ENCODE measurements at places on chromosomes 16 and 17.

DNA sequence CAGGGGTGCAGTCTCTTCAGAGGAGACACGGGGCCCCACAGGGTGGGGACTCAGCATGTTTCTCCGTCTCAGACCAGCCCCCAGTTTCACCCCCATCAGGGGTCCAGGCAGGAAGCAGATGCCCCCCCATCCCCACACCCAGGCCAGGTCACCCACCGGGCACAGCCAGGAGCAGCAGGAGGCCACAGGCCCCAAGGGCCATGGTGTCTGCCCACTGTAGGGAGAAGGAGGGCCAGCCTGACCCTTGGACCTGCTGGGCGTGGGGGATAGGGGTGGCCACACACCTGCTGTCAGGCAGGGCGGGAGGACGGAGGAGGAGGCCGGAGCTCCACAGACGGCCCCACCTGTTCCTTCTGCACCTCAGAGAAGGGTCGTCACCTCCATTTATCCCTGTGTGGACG lies at the start of gene TPSG1:
TPSG1 (minus strand) TSS at position 218 of the 401 bp plus-strand sequence; CDS start at position 202, 16 bp downstream.
- no peak for DNase-seq

GRCh38 chr17:35129973-35130351 lies 8.5 kb downstream of the FNDC8 start:
- no peak for DNase-seq

DNA sequence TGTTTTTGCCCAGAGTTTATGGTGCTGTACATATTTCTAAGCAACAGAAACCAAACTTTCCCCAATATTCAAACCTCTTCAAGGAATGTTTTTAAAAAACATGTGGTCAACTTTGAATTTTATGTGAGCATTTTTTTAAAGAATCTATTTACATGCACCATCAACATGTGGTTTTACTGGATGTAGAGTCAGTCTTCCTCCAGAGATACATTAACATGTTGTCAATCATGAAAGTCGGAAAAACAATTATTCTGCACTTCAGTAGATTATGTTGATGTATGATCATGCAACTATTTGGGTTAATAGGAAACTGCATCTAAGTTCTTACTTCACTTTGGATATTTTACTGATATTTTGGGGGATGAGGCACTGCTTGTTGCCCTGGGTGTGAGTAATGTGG lies 208.6 kb downstream of the FOXL1 start:
- no peak for DNase-seq

- no peak for DNase-seq
Observed at GRCh38 chr17:80337195-80337895, 76.7 kb downstream of the RNF213 start.

DNA sequence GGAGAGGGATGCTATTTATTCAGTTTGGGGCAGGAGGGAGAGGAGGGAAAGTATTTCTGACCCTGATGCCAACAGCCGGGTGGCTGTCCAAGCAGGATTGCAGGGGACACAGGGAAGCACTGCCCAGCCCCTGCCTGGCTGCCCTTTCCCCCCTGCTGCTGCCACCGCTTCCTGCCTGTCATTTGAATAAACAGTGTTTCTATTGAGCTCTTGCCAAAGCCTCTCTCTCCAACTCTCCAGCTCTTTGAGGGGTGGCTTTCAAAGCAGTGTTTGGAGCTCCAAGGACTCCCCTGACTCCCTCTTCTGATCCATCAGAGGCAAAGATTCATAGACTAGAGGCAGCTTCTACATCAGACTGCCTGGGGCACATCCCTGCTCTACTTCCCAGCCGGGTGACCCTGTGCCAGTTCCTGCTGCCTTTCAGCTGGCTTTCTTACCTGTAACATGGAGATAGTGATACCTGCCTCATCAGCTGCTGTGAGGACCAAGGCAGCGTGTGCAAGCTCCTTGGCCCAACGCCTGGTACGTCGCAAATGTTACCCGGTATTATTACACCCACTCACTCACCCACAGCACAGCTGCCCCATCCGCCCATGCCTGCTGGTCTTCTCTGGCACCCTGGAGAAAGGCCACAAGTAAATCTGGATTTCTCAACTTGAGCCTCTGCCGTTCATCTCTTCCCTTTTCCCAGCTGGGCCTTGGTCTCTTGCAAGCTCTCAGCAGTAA lies 9.5 kb downstream of the PROCA1 start:
- DNase-seq = no peak

- DNase-seq = peak; percentile 60
Observed at GRCh38 chr17:17141860-17142552, 64.1 kb downstream of the PLD6 start.

DNA sequence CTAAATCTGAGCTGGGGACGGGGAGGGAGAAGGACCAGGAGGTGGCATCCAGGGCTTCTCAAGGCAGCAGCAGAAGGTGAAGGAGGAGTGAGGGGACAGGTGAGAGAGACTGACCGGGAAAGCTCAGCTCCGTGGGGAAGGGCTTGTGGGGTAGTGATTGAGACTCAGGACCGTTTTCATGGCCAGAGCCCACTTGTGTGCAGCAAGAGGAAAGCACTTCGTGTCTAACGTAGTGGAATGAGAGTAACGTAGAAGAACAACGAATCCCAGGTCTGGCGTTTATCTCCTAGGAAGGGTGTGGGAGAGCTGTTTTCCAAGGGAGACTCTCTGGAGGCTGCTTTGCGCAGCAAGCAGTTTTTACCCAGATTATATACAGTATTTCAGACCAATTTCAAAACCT lies 1.3 kb upstream of the CDH3 start:
- no peak for DNase-seq

GRCh38 chr17:4708436-4708835 lies 2.0 kb upstream of the ARRB2 start:
- DNase-seq = peak; percentile 44

GRCh38 chr17:77734371-77735080 lies 224.0 kb upstream of the TNRC6C start:
- DNase-seq = no peak

DNA sequence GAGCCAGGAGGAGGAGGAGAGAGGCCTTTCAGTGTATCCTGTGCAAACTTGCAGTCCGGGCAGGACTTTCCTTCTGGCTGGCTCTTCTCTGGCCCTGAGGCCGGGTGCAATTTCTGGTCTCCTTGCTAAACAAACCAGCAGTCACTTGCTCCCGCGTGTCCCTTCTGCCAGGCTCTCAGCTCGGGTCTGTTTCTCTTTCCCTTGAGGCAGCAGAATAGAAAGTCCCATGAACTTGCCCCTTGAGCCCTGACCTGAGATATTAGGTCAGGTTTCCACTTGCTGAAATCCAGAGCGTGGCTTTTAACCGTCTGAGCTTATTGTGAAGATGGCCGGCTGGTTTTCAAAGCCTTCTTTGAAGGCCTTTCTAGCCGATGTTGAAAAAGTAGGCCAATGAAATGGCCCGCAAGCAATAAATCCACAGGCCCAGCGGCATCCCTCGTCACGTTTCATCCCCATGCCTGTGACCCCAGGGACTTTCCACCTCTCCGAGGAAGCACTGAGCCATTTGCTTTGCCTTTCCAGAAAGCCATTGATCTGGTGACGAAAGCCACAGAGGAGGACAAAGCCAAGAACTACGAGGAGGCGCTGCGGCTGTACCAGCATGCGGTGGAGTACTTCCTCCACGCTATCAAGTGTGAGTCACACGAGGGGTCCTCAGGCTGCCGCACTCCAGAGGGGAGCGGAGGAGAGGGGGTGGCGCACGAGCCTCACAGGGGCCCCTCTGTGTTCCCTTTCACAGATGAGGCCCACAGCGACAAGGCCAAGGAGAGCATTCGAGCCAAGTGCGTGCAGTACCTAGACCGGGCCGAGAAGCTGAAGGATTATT lies 4.5 kb downstream of the VPS4A start:
- no peak for DNase-seq

DNA sequence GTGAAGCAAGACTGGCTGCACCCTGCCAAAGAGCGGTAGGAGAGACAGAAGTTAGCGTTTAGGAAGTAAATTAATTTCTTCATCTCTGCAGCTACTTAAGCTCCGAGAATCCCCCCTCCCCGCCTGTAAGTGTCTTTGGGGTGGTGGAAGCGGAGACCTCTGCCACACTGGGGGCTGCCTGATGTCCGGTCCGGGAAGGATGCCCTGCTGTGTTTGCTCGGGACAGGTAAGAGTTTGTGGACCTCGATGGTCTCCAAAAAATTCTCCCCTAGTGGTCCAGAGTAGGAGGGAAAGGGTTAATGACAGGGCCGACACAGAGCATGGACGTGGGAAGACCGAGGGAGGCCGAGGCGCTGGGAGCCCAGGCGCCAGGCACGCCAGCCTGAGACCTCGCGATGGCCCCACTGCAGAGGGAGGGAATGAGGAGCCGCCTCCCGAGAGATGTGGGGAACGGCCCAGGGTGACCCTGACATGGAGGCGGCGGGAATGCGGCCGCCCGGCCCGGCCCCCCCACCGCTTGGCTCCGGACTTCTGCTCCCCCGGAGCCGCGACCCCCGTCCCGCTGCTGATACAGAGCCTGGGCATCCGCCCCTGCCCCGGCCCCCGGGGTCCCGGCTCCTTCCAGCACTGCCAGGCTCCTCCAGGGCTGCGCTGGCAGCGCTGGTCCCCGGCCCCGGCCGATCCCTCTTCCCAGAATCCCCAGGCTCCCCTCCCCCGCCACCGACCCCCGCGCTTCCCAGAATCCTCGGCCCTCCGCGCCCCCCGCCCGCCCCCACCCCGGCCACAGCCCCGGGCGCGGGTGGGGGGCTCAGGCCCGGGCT lies 680 bp downstream of the ZNF629 start:
- DNase-seq = no peak

DNA sequence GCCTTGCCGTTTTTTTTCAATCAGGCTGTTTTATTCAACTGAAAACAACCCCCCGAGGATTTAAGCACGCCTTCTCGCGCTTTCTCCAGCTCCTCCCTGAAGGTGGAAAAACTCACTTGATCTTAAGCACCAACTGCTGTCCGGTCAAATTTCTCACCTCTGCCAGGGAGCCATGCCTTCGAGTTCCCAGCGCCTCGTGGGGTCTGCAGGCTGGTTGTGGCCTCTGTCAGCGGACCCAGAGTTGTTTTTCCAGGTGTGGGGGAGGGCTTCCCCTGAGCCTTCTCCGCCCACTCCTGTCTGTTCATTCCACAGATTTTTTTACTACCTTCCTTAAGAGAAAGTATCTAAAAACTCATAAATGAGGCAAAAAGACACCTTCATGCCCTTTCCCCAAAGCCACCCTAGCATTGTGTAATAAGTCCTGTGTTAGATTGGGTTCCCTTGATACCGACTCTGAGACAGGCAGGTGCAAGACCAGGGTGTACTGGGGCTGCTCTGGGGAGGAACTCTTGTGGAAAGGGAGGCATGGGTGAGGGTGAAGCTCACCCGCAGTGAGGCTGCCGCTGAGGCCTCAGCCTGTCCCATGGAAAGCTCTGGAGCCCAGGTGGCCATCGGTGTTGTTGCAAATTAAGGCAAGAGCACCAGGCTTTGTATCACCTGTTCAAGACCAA lies 101.6 kb downstream of the AXIN2 start:
- DNase-seq = no peak

DNA sequence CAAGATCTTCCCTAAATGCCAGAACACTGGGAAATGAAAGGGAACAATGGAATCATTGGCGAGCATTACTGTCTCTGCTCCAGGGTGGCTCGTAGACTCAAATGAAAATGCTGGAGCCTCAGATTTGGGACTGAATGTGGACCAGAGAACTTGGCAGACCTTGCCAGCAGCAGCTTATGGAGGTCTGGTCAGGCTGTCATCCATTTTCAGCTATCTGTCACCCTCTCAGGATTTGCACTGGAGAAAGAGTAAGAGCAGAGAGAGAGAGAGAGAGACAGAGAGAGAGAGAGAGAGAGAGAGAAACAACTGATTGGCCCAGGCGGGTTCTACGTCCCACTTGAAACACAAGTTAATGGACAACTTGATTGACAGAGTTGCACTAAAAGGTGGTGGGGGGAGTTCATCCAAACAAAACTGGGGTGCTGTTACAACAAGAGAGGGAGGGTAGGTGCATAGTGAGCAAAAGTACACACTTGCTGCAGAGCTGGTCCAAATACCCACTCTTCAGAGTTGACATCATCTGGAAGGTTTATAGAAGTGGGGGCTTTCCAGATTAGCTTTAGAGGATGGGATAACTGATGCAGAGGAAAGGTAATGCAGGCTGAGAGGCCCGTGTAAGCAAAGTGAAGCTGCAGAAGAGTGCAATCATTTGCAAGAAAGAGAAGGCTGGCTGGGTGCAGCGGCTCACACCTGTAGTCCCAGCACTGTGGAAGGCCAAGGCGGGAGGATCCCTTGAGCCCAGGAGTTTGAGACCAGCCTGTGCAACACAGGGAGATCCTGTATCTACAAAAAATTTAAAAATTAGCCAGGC lies 16.5 kb upstream of the NSMCE1 start:
- no peak for DNase-seq

DNA sequence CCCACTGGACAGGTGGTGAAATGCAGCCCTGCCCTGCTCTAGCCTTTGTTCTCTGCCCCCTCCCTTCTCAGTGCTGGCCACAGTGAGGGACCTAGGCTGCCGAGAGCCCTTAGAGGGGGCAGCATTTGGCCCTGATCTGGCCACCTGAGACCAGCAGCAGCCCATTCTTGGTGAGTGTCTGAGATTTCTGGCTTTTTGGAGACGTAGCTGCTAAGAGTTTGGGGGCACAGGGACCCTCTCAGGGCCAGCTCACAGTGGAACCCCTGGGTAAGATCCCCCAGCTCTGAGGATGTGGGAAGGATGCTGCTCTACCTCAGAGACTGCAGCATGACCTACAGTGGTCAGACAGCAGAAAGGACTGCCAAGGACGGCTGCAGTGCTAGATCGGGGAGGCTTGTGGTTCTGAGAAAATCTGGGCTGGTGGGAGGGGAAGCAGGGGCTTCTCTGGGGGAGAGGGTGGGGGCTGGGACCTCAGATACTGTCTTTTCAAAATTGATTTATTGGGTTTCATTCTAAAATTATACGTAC lies 13.3 kb downstream of the GRB7 start:
- no peak for DNase-seq

GRCh38 chr17:48718227-48718760 lies 4.0 kb downstream of the PRAC1 start:
- no peak for DNase-seq

- no peak for DNase-seq
Observed at GRCh38 chr16:80896776-80897175, 92.4 kb upstream of the CDYL2 start.

- DNase-seq = peak; percentile 32
Observed at GRCh38 chr16:29663016-29663806, at the start of gene SPN. Gene SPN, plus strand, starts transcription at chr16:29663247. Its CDS starts 482 bp downstream, at chr16:29663729.

GRCh38 chr16:31361201-31362110 lies 6.5 kb downstream of the ITGAX start:
- no peak for DNase-seq

GRCh38 chr16:14523632-14524031 lies 106.4 kb downstream of the PARN start:
- DNase-seq = no peak

- DNase-seq = no peak
Observed at GRCh38 chr17:14940108-14940937, 324.8 kb downstream of the PMP22 start.

DNA sequence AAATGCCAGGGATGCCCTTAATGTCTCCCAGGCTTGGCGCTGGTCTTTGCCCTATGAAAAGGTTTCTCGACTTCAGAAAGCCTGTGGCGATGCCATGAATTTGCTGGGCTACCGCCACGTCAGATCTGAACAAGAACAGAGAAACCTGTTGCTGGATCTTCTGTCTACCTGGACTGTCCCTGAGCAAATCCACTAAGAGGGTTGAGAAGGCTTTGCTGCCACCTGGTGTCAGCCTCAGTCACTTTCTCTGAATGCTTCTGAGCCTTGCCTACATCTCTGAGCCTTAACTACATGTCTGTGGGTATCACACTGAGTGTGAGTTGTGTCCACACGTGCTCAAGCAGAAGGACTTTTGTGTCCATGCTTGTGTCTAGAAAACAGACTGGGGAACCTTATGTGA lies 11.4 kb downstream of the CHST4 start:
- DNase-seq = peak; percentile 11

- no peak for DNase-seq
Observed at GRCh38 chr17:82687375-82687861, 11.1 kb downstream of the RAB40B start.
